Activated T-helper 2 cell treated with anti-CD3 and anti-CD28 coated beads, Interferon-gamma antibody, Interleukin-2, Interleukin-4, amounts not matched to agents 10 μg/mL and 5 μg/mL and 100 μg/mL, durations not matched to agents 14 hours and 24 hours and 36 hours (primary cell): ENCODE measurements at places on chromosomes 4 and X.
A peak's percentile ranks its signal among the peaks of the same experiment; 100 is the strongest.

DNA sequence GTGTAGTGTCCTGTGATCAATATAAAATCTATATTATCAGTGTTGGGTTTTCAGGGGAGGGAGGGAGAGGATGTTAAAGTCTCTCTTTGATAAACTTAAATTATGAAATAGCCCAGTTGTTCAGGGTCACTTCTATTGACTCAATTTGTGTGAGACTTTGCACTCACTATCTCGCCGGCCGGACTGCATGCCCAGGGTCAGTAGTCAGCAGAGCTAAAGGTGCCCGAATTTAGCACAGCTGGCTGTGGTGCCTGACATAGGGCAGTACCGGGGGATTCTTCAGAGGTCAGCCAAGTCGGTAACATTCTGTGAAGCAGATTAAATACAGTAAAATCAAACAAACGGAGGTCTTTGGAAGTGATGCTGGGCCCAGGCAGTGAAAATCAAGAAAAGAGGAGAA, 19.2 kb downstream of the GABRQ start:
- no peak for DNase-seq

DNA sequence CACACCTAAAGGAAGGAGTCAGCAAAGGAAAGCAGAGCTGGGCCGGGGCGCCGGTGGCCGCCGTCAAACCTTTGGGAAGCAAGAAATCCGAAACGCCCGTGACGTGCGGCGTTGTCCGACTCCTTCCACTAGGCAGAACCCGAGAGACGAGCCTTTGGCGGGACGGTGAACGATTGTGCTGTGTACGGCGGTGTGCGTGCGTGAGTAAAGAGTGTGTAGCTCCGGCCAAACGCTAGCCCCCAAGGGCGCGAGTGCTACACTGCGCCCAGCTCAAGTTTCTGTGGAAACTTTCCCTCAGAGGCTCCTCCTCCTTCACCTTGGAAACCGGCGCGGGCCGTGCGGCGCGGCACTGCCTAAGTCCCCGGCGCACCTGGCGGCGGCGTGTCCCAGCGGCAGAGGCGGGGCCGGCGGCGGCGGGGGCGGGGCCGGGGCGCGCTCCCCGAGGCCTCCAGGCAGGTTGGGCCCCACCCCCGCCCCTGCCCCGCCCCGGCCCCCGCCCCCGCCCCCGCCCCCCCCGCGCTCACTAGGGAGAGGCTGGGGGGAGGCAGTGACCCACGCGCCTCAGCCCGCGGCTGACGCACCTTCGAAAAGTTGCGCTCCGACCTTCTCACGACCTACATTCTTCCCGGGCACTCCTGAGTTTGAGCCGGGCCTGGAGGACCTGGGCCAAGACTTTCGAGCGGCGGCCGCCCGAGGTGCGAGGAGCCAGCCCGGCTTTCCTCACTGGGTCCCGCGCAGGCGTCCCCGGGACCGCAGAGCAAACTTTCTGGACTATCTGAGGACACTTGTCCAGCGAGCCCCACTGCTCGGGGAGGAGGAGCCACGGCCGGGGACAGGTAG, at the start of gene FHIP1A:
Gene FHIP1A (plus strand): TSS at position 547 of the 840 bp plus-strand sequence. CDS start 157,084 bp downstream, outside the sequence.
- peak; percentile 50 for DNase-seq

DNA sequence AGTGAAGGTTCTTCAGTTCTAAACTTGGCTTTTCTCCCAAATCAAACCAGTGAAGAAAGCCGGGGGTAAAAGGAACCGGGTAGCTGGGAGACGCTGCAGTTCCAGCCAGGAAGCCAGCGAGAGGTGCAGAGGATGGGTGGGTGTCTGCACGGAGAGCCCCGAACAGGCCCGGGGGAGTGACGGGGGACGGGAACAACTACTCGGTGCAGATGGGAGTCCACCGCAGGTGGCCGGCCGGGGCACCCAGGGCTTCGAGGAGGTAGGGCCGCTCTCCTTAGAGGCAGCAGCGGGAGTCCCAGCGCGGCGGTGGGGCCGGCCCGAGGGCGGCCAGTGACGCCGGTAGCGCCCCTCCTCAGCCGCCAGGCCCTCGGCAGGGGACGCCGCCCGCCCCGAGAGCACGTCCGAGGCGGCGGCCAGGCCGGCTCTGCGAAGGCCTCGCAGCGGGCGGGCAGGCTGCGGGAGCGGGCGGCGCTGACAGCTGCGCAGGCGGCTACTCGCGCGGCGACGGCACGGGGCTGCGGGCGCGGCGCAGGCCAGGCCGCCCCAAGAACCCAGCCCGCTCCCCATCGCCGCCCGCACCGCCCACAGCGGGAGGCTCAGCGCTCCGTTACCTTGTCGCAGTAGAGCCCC, 449 bp downstream of the FBXL5 start:
- DNase-seq = no peak

DNA sequence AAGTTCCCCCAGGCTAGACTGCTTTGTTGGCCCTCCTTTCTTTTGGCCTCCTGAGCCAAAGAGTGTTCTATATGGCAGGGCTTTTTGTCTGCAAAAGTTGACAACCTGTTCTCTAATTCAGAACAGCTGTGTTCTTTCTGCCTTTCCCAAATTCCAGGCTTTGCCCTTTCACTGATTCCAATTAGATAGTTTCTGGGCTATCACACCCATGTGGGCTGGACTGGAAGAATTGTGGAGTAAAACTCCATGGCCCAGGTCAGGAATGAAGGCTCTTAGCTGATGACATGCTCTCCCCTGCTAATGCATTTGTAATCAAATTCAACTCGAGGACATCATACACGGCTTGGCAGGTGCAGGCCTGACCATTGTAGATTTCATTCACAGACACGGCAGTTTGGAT, 19.4 kb downstream of the BMP3 start:
- no peak for DNase-seq

- no peak for DNase-seq
These were observed 40.6 kb downstream of the STOX2 start for GRCh38 chr4:183945741-183946140.
